ENCODE measurements at places on chromosomes 11 and 22.

DNA sequence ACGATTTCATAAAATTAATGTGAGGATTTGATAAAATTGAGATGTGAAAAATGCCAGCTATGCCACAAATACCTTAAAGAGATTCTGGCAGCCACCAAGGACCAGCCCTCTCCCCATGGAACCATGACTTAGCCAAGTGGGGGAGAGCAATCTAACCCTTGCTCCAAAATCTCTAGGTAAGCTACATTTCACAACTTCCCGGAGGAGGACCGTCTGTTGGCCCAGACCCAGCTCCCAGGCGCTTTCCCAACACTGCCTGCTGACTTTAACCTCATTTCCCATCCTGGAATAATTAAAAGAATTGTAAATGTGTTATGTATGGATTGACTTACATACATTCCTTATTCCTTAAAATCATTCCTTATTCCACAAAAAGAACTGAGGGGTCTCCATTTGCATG, 47.5 kb upstream of the TENM4 start:
- no peak for DNase-seq

GRCh38 chr11:126766440-126766839, 234.1 kb downstream of the KIRREL3 start:
- DNase-seq, result no peak

DNA sequence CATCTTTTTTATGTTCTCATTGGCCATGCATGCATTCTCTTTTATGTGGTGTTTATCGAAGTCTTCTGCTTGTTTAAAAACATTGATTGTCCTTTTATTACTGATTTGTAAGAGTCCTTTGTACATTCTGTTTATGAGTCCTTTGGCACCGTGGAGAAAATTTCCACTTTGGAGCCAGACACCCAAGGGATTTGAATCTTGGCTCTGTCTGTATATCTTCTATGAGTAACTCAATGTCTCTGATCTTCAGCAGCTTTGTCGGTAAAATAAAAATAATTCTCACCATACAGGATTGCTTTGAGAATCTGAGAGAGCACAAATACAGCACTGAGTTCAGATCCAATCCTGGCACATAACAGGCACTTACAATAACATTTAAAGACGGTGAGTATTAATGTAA, 12.8 kb upstream of the SORL1 start:
- DNase-seq, result no peak

DNA sequence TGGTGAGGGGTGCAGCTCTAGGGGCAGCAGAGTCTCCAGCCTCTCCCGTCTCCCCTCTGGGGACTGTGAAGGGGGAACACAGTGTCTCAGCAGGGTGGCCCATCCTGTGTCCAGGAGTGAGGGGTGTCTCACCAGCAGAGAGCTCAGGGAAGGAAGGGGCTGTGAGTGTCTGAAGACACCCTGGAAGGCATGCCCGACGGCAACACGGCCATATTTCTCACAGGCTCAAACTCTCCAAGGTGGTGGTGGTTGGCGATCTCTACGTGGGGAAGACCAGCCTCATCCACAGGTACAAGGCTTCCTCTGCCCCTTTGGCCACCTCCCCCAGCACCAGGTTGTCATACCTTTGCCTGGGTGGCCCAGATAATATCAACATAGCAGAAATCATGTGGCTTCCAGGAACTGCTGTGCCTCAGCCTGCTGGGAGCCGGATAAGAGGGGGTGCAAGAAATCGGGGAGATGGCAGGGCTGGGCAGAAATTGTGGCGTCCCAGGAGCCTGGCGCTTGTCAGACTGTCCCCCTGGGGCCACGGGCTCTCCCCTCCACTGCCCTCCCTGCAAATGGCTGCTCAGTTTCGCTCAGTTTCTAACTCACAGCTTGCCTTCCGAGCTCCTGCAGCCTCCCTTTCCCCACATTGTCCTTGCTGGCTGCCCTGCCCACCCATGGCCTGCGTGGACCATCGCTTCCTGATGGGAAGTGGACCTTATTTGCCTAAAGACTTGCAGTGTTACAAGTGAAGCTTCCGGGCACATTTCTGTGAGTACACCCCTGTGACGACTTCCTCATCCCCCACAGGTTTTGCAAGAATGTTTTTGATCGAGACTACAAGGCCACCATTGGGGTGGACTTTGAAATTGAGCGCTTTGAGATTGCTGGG, 7.2 kb downstream of the RAB36 start:
- DNase-seq, result no peak

DNA sequence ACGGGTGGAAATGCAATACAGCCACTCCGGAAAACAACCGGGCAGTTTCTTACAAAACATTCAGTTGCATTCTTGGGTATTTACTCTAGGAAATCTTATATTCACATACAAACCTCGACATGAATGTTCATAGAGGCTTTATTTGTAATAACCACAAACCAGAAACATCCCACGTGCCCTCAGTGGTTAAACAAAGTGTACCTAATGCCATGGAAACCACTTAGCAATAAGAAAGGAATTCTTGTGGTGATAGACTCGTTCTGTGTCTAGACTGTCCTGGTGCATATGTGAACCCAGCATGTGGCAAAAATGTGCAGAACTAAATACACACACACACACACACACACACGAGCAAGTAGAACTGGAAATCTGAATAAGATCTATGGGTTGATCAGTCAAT, 1073.3 kb downstream of the TBC1D22A start:
- DNase-seq, result no peak

- DNase-seq, result no peak
Measured at GRCh38 chr22:44907765-44908737, 101.8 kb downstream of the PHF21B start.

DNA sequence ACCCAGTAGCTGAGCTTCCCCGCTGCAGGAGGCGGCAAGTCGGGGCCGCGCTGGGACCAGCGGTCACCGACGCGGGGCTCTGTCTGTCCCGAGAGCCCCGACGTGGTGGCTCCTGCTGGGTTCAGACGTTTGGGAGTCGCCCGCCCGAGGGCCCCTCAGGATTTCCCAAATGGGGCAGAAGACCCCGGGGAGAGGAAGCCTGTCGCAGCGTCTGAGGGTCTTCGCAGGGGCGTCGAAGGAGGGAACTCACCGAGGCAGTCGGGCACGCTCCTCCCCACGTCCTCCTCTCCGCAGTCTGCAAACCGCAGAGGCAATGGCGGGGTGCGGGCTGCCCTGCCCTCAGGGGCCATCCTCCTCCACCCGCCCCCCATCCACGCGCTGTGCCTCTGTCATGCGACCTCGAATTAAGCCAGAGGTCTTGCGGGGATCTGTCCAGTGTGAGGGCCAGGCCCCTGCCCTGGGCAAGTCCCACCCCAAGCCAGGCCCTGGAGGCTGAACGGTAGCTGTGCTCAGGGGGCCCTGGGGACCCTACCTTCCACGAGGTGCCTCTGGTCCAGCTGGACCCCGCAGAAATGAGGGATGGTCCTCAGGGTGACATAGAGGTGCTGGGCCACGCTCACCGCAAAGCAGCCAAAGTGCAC, 12.5 kb downstream of the IL17REL start:
- DNase-seq, result no peak

- no peak for DNase-seq
Measured at GRCh38 chr11:27187075-27187847, 146.6 kb downstream of the BBOX1 start.

DNA sequence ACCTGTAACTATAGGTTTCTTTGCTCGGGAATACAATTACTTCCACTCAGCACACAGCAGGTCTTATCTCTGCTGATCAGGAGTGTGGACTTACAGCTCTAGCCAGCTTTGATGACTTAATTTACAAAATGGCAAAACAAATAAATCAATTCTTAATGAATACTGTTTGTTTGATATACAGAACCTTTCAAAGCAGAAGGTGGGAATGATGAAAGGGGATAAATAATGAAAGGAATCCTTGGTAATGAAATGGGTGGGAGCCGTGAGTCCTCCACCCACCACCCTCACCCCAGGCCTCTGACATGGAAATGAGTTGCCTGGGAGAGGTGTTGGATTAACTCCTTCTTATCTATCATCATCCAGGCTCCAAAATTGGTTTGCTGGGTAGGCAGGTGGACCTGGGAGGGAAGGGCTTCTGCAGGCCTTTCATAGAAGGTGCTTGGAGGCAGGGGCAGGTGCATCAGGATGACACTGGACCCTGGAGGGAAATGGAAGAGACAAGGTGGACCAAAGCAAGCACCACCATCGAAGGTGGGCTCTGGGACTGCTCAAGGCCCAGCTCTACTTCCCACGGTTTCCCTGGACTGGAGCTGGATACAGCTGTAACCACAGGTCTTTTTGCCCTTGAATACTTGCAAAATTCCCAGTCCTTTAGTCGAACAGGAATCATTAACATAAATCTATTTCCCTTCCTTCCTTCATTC, 23.0 kb downstream of the POU2AF1 start:
- DNase-seq, result no peak

DNA sequence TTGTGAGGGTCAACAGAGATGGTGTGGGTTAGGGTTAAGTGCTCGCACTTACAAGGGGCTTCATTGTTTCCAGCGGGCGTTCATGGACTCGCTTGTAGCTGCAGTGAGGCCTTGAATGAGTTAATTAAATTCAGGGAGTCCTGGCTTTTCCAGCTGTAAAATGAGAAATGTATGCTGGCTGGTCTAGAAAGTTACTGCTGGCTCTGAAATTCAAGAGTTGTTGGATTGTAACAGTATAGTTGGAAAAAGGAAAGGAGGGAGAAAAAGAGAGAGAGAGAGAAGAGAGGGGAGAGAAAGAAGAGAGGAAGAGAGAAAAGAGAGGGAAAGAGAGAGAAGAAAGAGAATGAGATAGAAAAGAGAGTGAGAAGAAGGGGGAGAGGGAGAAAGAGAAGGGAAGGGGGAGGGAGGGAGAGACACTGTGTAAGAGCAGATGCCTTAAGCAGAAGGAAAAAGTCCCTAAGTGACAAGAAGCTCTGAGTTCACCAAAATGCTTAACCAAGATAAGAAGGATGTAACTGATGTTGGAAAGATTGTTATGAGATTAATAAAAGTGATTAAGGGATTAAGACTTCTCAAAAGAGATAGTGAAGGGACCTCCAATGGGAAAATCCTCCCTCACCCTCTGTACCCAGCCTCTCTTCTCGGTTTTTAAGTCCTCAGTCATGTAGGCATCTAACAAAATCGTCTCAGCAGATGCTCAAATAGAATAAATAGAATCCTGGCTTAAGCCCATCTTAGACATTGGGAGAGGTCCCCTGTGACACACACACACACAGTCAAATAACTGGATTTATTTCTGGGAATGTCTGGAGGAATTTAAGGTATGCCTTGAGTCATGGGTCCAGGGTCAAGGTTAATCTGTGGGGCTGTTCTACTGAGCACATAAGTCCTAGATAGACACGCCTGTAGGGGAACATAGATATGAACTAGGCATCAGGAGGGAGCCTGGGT, 477.9 kb downstream of the MIAT start:
- no peak for DNase-seq

DNA sequence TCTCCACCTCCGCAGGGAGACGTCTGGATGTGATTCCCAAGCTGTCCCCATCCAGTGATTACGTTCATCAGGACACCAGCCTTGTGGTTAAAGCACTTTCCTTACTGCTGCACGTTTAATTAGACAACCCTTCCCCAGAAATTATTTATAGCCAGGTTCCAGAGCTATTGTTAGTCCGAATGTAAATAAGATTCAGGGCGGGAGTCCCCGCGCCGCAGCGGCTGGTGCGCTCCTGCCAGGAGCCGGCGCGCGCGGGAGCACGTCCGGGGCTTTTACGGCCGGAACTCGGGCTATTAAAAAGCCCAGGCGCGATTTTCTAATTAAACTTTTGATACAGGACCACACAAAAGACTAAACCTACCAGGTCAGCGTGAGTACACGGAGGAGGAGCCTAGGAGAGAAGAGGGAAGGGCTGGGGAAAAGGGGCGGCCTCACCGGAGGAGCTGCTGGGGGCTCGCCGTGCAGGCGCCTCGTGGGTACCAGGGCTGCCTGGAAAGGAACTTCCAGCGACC, 538.3 kb downstream of the OPCML start:
- no peak for DNase-seq

- DNase-seq, result no peak
Measured at GRCh38 chr11:75273411-75274391, 33.1 kb downstream of the TPBGL start.

- no peak for DNase-seq
Measured at GRCh38 chr11:72037554-72038311, 39.0 kb downstream of the IL18BP start.

DNA sequence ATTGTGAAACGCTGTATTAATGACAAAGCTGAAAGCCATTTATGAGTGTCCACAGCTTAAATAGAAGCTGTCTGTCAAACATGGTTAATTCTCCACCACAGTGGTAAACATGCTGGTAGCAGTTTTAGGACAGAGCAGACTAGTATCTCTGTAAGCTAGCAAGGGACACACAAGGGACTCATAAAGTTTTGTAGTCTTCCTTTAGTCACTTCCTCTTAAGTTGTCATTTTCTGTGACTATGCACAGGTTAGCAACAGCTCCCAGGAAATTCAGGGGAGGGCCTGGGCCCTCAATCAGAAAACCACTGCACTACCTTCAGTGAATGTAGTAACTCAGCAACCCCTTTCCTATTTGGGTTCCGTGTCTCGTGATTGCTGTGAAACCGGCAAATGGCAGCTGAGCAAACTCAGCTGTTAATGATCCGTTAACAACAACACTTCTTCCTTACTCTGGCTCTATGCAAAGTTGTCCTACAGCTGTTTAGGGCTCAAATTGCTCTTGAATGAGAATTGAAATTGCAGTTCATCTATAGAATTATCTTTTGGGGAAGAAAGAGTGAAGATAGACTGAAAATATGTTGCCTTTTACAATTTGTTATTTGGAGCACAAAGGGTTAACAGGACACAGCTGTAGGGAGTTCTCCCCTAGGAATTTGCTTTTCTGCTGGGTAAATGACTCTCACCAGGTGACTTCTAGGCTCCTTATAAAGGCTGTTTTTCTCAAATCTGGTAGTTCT, at the start of gene MMP26:
Gene MMP26 (plus strand): TSS at position 731 of the 736 bp plus-strand sequence.
- DNase-seq, result no peak

DNA sequence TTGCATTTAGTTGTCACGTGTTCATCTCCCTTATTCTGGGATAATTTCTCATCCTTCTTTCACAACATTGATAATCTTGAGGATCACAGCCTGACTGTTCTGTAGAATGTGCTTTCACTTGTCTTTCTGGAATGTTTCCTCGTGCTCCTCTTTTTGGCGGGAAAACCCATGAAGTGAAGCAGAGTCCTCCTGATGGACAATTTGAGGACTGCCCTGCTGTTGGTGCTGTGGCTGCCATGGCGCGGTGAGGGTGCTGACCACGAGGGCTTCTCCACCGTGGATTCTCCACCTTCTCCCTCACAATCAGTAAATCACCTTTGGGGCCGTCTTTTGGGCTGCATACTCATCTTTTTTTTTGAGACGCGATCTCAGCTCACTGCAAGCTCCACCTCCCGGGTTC, 946.9 kb downstream of the BRD1 start:
- no peak for DNase-seq

GRCh38 chr11:94754819-94755218, 13.3 kb upstream of the AMOTL1 start:
- no peak for DNase-seq
